ENCODE measurements at places on chromosomes 1 and 21.

DNA sequence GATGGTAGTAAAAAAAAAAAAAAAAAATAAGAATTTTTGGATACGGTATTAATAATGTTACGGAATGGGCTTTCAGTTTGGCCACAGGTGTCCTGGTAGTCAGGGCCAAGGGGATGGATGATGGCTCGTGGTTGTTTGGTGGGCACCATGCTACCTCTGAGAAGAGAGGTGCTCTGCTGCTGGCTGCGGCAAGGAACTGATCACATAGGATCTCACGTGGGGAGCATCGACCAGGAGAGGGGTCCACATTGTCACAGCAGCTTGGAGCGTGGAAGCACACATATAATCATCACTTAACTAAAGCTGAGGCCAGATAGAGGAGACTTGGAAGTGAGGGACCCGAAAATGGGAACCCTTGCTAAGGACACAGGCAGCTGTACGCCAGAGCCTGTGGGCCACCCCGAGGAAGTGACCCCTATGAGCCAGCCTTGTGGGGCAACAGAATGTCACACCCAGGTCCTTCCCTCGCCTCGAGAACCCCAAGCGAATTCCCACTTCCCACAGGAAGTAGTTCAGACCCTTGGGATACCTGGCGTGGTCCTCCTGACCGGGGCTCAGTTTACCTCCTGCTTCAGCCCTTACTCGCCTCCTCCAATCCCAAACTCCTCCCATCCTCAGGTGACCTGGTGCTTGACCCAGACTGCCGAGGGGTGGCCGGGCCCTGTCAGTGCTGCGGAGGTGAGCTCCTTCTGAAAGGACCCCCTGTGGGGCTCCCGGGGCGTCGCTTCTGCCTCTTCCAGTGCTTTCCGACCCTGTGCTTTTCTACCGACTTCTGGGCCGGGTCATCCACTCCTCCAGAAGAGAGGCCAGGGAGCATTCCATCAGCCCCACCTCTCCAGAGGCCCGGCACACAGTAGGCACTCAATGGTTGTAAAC is 222.0 kb downstream of the CAMTA1 start:
- no peak for DNase-seq

GRCh38 chr1:18037651-18038050 is 69.9 kb upstream of the IGSF21 start:
- DNase-seq = no peak

GRCh38 chr1:72693376-72693775 is 411.0 kb upstream of the NEGR1 start:
- DNase-seq = no peak

- no peak for DNase-seq
Observed at GRCh38 chr1:40817791-40818263, 34.2 kb downstream of the KCNQ4 start.

DNA sequence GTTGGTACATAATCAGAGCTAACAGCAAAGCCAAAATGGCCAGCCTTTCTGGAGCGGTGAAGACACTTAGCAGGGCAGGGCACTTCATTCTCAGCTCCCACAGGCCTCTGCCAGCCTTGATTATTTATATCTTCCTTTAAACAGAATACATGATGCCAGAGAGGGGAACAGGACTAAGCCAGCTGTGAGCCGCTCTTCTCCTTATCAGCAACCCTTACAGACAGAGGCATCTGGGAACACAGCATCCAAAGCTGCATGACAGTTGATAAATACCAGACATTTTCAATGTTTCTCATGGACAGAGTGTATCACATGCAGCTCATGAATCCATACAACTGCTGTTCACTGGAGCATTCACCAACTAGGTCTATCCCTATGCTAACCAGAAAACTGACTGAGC is 29.1 kb downstream of the DNAJC11 start:
- DNase-seq = no peak

GRCh38 chr1:36486439-36487335 is 4.0 kb upstream of the CSF3R start:
- peak; percentile 11 for DNase-seq

DNA sequence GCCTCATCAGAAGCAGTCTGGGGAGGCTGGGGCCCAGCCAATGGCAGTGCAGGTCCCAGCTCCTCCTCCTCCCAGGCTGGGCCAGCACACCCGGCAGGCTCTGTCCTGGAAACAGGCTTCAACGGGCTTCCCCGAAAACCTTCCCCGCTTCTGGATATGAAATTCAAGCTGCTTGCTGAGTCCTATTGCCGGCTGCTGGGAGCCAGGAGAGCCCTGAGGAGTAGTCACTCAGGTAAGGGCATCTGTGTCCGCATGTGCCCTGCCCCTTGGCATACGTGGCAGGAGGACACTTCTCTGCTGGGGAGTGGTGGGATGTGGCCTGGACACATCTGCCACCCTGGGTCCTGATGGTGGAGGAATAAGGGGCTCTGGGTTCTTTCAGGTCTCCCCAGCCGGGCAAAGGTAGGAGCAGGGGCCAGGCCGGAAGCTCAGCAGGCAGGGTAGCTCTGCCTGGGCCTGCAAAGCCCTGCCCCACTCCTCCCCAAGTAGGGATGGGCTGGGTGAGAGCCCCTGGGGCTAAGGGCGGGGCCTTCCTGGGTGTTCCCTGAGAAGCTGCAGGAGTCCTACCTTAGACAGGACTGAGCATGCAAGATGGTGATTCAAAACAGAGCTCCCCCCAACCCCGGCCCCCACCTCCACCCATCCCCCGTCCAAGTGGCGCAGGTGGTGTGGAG is at the start of gene GJB5:
Gene GJB5 (plus strand): TSS at position 84 of the 674 bp plus-strand sequence. CDS start 2,284 bp downstream, outside the sequence.
- DNase-seq = no peak

- no peak for DNase-seq
Observed at GRCh38 chr1:167532375-167532774, 14.0 kb upstream of the CD247 start.

DNA sequence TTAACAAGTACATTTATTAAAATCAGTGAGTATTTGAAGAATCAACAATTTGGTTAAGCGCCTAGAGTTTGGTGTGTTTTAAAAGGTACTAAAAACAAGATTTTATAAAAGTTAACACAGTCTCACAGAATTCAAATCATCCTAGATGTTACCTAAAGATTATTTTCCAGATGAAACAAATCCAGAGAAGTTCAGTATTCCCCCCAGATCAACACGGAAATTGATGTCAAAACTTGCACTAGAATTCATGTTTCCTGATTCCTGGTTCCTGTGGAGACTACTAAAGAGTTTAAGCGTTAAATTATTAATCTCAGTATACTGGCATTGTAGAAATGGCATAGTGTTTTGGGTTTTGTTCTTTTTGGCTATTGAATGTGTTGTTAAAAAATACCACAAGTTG is 1.4 kb downstream of the PTBP2 start:
- DNase-seq = no peak

- no peak for DNase-seq
Observed at GRCh38 chr1:3155926-3156220, 86.9 kb downstream of the PRDM16 start.

DNA sequence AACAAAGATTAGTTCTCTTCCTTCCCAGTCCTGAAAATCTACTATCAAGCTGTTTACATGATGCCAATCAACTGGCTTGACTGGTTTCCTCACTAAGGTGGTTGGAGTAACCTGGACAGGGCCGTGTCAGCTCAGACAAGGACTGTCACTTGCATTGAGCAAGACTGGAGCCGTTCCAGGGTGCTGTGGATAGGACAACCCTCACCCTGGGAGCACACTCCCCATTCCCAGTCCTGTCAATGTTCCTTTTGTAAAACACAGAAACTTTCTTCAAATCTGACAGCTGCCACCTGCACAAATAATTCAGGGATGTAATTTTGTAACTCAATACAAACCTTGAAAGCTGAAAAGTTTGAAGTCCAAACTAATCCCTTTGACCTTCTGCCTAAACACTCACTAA is 31.4 kb downstream of the PLPP3 start:
- no peak for DNase-seq

GRCh38 chr1:225514671-225515081 is 86.8 kb upstream of the LBR start:
- no peak for DNase-seq

- peak; percentile 37 for DNase-seq
Observed at GRCh38 chr1:223776075-223776814, 63.9 kb downstream of the CAPN2 start.

- no peak for DNase-seq
Observed at GRCh38 chr21:27082431-27083010, 115.6 kb upstream of the ADAMTS5 start.

DNA sequence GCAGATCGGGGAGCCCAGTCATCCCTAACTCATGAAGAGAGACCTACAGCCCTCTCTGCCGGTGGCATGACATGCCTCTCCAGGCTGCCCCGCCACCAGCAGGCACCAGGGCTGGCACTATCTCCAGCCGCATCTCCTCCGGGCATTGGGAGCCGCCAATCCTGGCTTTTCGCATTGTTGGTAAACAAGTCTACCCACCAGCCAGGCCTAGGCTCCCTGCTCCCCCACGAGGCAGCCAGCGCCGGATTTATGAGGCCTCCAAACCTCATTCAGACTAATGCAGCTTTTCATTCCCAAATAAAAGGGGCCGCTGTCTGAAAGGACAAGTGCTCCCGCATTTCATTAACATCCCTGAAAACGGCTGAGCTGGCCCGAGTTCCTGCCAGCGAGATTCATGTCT is 3.4 kb upstream of the GRIK3 start:
- no peak for DNase-seq

- no peak for DNase-seq
Observed at GRCh38 chr1:30189818-30190500, 533.4 kb downstream of the MATN1 start.

DNA sequence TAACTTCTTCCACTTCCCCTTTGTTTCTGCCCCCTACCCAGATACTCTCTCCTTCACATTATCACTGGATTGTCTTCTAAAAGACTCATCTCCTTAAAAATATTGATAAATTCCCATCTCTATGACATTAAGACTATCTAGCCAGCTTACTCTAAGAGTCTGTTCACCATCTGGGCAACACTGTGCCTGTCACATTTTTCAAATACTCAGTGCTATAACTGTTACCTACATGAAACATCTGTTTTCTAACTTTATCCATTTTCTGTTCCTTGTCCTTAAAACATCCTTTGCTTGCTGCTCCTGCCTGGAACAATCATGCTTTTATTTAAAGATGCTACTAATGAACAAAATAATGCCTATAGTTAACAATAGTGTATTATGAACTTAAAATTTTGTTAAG is 81.4 kb downstream of the NCAM2 start:
- DNase-seq = no peak

DNA sequence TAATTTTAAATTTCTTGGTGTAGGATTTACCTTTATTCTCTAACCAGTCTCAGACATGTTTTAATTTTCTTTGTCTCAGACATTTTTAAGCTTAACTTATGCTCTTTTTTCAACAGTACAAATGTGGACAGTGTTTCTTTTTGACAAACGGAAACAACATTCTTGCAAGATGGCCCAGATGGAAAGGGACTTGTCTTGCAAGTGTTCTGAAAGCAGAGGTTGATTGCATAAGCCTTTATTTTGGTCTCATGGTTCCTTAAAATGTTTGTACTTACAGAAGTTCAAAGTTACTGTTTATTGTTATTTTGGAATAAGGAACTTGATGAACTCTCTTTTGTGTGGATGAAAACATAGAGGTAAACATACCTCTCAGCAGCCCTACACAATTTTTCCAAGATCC is 22.9 kb downstream of the SMAP2 start:
- no peak for DNase-seq

GRCh38 chr1:1402072-1402900 is 3.2 kb upstream of the CCNL2 start:
- DNase-seq = peak; percentile 35

DNA sequence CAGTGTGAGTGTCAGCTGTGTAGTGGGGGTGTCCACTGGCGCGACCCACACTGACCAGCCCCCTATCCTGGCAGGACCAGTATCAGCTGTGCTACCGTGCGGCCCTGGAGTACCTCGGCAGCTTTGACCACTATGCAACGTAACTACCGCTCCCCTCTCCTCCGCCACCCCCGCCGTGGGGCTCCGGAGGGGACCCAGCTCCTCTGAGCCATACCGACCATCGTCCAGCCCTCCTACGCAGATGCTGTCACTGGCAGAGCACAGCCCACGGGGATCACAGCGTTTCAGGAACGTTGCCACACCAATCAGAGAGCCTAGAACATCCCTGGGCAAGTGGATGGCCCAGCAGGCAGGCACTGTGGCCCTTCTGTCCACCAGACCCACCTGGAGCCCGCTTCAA is 28.1 kb upstream of the KDM4A start:
- DNase-seq = no peak

DNA sequence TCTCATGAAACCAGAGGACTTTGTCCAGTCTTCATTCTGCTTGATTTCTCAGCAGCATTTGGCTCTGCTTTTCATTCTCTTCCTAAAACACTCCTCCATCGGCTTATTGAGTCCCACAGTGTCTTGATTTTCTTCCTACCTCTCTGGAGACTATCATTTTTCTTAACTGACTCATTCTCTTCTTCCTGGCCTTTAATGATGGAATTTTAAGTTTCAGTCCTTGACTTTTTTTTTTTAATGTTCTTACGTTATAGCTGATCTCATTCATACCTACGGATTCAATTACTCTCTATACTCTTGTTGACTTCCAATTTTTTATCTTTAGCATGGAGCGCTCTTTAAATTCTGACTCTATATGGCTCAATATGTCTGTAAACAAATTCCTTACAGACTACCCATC is 111.1 kb downstream of the NEK7 start:
- no peak for DNase-seq

GRCh38 chr1:203177470-203178039 is 1.9 kb upstream of the MYBPH start:
- DNase-seq = no peak

- no peak for DNase-seq
Observed at GRCh38 chr1:98792123-98792522, 130.6 kb downstream of the SNX7 start.

DNA sequence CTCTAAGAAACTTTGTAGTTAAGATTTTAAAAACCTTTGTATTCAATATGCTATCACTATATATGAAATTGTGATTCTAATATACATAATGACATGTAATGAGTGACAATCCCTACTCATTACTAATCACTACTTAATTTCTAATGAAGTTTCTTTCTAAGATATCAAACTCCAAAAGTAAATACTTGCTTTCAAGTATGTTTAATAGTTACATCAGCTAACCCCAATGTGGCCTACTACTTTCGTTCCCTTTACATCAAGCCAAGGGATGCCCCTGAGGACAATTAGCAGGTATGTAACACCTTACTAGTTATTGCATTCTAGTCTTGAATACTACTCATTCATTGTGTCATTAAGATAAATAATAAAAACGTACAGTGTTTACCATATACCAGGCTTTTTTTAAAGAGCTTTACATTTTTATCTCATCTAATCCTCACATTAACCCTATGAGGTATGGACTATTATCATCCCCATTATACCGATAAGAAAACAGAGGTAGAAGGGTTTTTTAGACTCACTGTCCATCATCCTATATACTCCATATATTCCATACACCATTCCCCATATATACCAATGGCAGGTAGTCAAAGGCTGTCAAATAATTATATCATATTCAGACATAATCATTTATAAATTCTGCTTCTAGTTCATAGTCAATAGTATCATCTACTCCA is 4.2 kb downstream of the PPP1R15B start:
- DNase-seq = no peak

DNA sequence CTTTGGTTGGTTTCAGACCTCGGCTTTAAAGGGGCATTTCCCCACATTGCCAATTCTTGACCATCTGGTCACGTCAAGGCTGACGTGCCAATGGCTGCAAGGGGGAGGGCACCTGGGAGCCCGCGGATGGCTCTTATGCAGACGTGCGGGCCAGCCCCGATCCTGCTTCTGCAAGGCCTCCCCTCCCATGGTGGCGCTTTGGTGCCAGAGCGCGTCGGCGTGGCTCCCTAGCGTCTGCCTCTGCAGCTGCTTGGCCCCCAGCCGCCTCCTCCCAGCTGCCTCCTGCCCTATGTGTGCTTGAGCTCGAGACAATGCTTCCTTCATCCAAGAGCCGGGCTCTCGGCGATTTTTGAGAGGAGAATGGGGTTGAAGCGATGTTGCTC is 29.1 kb downstream of the SKI start:
- no peak for DNase-seq
